ENCODE measurements at places on chromosomes 5 and 9.

DNA sequence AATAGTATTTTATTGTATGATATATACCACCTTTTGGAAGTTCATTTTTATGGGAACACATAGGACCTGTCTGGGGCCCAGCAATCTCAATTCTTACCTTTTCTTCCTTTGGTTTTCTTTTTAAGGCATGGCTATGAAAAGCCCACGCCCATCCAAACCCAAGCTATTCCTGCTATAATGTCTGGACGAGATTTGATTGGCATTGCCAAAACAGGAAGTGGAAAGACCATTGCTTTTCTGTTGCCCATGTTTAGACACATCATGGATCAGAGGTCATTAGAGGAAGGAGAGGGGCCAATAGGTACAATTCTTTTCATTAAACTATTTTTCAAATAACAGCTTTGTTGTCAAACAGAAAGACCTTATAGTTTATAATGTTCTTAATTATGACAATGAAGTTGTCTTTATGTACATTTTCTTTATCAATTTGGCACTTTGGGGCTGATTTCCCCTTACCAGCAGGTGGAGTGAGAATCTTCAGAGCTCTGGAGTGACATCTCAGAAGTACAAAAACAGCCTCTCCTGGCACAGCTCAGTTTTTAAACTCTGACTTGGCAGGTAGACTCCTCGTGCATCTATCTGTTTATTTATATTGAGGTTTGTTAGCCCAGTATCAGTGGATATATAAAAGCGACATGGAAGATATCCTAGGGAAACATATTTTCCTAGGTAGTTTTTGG is 25.8 kb downstream of the DDX46 start:
- no peak for DNase-seq

GRCh38 chr9:134185536-134186011 is 21.2 kb upstream of the RNU6ATAC start:
- no peak for DNase-seq

GRCh38 chr9:70553707-70554673 is 139.5 kb upstream of the KLF9 start:
- no peak for DNase-seq

DNA sequence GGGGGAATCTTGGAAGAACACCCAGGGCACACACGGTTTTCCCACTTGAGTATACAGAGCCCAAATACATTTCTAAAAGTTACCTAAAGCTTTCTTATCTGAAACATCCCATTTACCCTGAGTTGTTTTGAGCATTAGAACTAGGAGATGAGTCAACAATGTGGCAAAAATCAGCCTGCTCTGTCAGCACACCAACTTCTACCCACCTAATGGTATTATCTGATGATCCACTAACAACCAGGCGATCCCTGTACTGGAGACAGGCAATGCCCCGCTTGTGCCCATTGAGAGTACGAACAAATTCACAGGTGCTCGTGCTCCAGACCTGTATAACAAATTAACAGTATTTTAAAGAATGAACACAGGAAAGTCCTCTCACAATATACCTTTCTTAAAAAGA is 87.0 kb downstream of the SMIM23 start:
- no peak for DNase-seq

GRCh38 chr5:10702911-10703491 is 58.0 kb downstream of the DAP start:
- DNase-seq = no peak

Measured in Kasumi-1 (cell line).